ENCODE measurements at places on chromosomes 7 and 10.

DNA sequence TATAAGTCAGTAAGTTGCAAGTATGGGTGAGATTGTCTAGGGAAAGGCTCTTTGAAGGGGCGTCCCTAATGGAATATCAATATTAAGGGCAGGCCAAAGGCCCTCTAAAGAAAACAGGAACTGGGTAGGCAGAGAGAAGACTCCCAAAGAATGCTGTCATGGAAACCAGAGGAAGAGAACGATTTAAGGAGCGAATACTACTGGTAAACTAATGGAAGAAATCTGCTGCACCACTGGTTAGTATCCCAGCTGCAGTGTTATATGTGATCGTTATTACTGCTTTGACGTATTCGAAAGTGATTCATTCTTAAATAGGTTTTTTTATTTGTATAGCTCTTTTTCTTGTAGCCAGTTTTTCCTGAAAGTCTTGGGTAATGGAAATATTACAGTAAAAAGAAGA is 1.3 kb downstream of the CASP2 start:
- no peak for DNase-seq

- DNase-seq, result no peak
Measured at GRCh38 chr7:24498439-24498838, 74.8 kb upstream of the PALS2 start.

GRCh38 chr7:93715234-93715633 is 140.7 kb upstream of the CALCR start:
- DNase-seq, result no peak

GRCh38 chr7:50857804-50858489 is 75.3 kb upstream of the GRB10 start:
- DNase-seq, result no peak

DNA sequence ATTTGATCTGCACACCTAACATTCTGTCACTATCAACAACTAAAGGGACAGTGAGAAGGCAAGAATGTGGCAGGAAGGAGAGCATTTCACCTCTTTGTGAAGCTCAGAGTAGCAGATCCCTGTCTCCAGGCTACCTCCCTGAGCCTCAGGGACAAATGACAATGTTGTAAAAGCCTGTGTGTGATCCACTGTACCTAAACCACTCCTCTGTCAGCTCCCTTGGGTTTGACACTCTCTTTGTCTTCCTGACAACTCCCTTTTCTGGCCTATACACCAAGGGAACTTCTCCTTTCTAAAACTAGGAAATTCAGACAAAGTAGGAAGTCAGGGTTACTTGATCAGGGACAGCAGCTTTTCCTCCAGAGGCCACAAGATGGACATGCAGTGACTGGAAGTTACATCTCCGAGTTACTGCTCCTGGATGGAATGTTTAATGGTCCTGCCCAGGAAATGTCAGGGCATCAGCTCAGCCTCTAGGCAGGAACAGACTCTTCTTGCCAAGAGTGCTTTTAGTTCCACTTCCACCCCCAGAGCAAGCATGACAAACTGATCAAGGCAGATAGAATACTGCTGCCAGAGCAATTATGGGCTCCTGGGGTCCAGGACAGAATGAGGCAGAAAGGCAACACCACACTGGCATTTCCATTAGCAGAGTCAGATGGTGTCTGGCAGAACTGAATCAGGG is 1014.5 kb upstream of the LRRTM3 start:
- DNase-seq, result no peak

DNA sequence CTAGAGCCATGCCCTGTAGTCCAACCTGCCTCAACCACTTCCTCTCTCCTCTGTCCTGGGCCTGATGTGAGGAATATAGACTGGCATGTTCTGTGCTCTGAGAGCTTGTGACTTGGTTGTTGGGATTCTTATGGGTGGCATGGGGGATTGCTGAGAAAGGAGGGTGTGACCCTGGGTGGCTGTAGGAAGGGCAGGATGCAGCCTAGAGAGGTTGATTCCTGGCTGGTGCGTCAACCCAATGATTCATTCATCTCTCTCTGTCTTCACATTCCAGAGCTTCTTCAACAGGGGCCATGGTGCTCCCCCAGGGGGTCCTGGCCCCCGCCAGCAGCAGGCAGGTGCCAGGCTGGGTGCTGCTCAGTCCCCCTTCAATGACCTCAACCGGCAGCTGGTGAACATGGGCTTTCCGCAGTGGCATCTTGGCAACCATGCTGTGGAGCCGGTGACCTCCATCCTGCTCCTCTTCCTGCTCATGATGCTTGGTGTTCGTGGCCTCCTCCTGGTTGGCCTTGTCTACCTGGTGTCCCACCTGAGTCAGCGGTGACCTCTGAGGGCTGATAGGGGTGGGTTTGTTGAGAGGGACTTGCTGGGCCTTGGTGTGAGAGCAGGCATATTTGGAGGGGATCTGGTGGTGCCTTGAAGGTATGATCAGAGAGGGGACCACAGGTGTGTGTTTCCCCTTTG is 2.6 kb downstream of the FAM241B start:
- DNase-seq, result no peak

DNA sequence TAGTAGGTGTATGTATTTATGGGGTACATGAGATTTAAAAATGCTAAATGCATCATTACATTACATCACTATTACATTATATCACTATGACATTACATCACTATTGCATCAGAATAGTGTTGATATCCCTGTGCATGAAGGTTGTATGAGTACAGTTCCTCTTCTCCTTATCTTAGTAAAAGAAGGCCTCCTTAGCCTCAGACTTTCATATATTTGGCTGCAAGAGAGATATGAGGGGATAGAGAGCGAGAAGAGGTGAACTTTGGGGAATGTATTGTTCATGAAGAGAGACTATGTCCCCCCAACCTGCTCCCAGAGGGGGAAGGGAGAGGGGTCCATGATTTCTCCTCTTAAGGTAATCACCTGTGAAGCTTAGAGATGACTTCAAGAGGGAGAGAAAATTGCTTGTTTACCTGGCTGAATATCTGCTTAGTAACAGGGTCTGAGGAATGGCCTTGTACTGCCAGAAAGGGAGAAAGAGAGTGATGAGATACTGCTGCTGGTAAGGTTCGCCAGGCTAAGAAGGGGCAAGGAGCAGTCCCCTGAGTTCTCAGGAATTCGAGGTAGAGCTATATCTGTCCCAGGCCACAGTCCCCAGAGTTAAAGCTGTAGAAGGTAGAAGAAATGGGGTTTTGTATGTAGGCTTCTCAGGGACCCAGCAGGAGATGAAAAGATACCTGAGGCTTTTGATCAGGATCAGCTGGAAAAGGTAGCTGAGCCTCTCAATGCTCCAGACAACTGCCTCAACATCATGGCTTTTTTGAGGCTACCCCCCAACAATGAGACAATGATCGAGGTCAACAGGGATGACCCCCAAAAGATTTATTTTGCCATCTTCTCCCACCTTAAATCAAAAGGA is 168.4 kb upstream of the WNT16 start:
- DNase-seq, result no peak

GRCh38 chr7:39360038-39360437 is 206.2 kb upstream of the YAE1 start:
- no peak for DNase-seq

- no peak for DNase-seq
Measured at GRCh38 chr10:128529225-128529624, 403.0 kb upstream of the MKI67 start.

GRCh38 chr7:14207138-14207537 is 217.7 kb upstream of the ETV1 start:
- no peak for DNase-seq

DNA sequence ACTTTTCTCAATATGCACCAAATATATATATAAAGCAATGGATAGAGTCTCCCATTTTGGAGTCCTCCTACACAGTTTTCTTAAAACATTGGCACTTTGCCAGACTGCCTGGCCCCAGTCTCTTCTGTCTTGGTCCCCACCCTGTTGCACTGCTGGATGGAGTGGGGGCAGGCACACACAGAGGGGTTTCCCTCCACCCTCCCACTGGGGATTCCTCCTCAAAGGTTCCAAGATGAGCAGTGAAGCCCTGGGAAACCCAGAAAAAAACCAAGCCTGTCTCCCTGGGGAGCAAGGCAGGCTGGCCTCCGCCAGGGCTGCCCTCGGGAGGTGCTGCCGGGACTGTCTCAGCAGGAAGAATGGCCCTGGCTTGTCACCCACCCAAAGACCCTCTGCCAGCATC is 68.0 kb downstream of the SH3PXD2A start:
- no peak for DNase-seq

- DNase-seq, result no peak
Measured at GRCh38 chr10:56728349-56728748, 367.3 kb upstream of the ZWINT start.

DNA sequence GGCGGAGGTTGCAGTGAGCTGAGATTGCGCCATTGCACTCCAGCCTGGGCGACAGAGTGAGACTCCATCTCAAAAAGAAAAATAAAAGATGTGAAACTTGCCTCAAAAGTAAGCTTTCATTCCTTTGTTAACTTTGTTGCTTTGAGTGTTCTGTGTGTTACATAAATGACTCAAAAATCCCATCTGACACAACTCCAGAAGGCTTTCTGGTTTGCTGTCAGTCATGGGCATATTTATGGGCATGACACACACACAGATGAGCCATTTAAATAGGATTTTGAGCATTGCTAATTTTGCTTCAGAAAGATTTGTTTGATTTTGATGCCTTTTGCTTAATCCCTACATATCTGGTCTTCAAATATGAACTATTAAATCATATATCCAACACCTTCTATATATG is 82.6 kb downstream of the CACNB2 start:
- no peak for DNase-seq

DNA sequence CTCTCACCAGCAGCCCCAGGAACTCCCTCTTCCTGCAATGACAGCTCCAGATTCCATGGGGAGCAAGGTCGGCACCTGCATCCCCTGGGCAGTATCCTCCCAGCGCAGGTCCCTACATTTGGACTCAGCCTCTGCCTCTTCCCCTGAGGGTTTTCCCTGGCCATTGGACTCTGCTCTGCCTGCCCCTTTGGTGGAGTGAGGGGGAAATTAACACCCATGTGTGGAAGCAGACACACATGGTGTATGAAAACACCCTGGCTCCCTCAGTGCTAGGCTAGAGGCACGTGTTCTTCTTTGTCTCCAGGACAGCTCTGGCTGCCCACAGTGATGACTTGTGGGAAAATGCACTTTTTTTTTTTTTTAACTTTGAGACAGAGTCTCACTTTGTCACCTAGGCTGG is 8.4 kb downstream of the PRF1 start:
- no peak for DNase-seq

GRCh38 chr7:72317341-72317740 is 94.8 kb downstream of the CALN1 start:
- no peak for DNase-seq

GRCh38 chr10:63627396-63627795 is 106.2 kb downstream of the REEP3 start:
- DNase-seq, result no peak

- no peak for DNase-seq
Measured at GRCh38 chr7:127896659-127897058, 134.6 kb downstream of the LRRC4 start.

DNA sequence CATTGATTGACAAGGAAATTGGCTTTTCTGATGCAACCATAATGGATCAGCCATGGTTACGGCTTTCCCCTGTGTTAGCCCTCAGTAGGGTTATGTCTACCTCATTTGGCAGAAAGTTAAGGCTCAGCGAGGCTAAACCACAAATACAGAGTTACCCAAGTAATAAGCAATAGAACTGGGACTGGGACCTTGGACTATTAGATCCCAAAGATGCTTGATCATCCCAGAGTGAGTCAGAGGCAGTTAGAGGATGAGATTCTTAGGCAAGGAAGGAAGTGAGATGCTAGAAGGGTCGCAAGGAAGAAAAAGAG is 401.4 kb downstream of the TNS3 start:
- DNase-seq, result no peak

DNA sequence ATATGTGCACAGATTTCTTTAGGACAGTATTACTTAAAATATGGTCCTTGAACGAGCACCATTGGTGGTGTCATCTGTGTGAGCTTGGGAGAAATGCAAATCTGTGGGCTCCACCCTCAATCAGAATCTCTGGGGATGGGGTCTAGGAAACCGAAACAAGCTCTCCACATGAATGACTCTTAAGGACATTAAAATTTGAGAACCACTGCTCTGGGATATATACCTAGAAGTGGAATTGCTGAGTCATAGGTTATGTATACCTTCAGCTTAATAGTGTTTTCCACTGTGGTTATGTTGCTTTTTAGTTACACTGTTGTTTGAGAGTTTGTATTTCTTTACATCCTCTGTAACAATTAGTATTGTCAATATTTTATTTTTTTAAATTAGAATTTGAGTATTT is 24.0 kb downstream of the ZNRF2 start:
- no peak for DNase-seq

GRCh38 chr10:93657757-93658156 is 44.6 kb downstream of the FRA10AC1 start:
- DNase-seq, result no peak

- DNase-seq, result no peak
Measured at GRCh38 chr7:137890449-137890921, 43.7 kb upstream of the DGKI start.

GRCh38 chr10:64503429-64503828 is 982.2 kb downstream of the REEP3 start:
- DNase-seq, result no peak

GRCh38 chr10:115417585-115418265 is 324.6 kb downstream of the ATRNL1 start:
- DNase-seq, result no peak

GRCh38 chr10:84825330-84825729 is 496.9 kb downstream of the CCSER2 start:
- no peak for DNase-seq

GRCh38 chr10:119859420-119860258 is 13.0 kb downstream of the MCMBP start:
- no peak for DNase-seq

DNA sequence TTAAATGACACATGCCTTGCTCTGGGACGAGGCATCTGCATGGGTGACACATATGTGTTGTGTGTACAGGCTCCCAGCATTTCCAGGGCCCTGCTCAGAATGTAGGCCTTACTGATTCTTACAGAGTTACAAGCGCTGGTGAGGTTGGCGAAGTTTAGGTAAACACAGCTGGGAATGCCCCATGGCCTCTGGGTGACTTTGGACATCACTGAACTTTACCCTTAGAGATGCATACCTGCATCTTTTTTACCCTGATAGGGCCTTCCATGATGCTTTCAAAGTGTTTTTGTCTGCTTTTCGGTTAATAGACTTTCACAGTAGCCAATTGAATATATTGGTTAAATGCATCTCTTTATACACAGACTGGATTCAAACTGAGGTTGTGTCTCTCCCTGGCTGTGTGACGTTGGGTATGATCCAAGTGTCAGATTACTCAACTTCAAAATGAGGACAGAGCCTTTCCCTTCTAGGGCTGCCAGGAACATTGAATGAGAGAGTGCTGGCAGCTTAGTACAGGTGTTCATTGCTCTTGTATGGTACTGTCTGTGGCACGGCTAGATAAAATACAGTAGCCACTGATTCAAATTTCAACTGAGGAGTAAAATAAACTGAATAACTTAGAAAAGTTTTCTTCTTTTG is 29.5 kb downstream of the EGFR start:
- no peak for DNase-seq

- DNase-seq, result no peak
Measured at GRCh38 chr10:91552274-91553095, 80.4 kb downstream of the PPP1R3C start.

Measured in activated CD8-positive, alpha-beta memory T cell treated with anti-CD3 and anti-CD28 coated beads for 4 hours (primary cell).